ENCODE measurements at places on chromosomes 1 and 21.

- no peak for DNase-seq
Measured at GRCh38 chr1:99441299-99442095, 177.2 kb downstream of the PLPPR4 start.

- no peak for DNase-seq
Measured at GRCh38 chr1:232038706-232039677, 412.4 kb downstream of the DISC1 start.

DNA sequence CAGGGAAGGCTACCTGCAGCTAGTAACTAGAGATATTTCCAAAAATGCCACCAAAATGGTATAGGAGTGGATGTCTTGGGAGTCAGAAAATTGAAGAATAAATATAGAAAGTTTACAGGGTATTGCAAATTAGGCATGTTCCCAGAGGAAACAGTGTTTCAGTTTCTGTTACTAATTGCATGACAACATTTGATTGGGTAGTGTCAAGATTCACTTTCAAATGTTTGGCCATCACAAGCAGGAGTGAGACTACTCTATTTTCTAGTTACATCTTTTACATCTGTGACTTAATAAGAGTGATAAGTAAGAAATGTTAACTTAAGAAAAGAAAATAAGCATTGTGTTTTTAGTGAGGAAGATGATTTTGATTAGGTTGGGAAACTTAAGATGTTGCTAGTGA lies 30.2 kb downstream of the AMY1C start:
- no peak for DNase-seq

- DNase-seq, result no peak
Measured at GRCh38 chr1:18528616-18529015, 47.9 kb downstream of the KLHDC7A start.

DNA sequence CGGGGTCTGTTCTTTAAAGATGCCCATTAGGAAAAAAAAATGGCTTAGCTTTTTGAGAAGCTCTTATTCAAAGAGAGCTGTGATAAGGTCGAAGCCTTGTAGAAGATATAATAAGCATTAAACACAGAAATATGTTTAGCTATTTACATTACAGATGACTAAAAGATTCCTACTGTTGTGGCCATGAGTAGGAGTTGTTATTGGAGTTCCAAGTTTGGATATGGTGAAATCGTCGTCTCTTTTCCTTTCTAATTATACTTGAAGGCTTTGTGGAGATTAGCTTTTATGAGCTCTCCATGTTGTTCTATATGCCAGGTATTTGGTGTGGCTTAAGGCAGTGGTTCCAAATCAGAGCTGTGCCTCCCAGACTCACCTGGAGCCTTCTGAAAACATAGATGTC lies 79.9 kb upstream of the LAMC2 start:
- DNase-seq, result no peak
